ENCODE measurements at places on chromosomes 12 and 14.

DNA sequence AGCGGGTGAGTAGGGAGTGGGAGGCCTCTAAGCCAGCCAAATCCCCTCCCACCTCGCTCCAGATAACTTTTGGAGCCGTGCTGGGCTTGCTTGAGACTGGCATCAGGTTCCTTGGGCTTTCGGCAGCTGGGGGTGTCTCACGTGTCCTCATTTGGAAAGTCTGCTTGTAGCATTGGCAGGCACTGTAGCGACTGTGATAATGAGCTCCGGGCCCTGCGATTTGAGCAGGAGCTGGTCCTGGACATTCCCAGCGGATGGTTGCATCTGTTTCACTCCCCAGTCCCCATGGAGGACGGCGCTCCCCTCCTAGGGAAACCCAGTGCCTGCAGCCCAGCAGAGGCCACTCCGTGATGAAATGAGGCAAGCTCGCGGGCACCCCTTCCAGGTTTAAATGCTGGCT lies 49.4 kb downstream of the DGLUCY start:
- no peak for DNase-seq

DNA sequence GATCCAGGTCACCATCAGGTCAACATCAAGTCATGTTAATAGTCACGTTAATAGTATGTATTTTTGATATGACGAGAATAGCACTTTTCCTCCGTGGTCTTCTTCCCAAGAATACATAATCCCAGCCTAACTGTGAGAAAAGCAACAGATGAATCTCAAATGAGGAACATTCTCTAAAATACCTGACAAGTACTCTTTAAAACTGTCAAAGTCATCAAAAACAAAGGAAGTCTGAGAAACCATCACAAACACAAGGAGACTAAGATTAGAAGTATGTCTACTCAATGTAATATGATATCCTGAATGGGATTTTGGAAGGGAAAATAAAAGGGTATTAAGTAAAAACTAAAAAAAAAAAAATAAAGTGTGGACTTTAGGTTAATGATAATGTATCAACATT lies 36.8 kb upstream of the GLIPR1 start:
- DNase-seq: no peak

DNA sequence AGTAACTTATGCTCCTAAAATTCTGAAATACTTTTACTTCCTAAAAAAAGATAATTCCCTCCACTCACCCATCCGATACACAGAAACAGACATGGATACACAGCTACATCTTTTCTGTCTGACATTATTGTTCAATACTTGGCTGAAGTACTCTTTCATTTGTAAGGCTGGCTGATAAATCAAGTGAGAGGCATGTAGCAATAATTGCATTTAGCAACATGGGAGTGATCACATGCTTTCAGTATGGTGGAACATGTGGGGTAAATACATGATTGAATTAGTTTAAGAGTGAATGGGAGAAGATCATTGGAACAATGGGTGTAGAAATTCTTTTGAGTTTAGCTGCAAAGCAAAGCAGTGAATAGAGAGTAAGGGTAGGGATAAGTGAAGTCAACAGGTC lies 25.6 kb downstream of the PTPRQ start:
- no peak for DNase-seq

- DNase-seq: no peak
Observed at GRCh38 chr12:113396828-113397496, 6.7 kb downstream of the SDS start.

DNA sequence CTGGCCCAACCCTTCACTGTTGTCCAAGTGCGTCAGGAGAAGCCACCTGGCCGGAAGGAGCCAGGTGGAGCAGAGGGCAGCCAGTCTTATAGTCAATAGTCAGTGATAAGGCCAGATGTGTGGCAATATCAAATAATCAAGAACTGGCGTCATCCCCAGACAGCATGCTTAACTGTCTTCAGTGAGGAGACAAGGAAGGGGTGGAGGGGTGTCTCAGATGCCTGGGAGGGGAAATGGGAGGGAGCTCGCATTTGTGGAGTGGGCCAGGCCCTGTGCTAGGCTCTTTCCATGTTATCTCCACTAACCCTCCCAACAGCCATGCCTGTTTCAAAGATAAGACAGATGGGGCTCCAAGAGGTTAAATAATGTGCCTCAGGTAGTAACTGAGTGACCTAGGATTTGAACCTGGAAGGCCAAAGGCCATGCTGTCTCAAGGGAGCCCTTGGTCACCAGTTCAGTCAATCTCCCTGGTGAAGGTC lies 48.9 kb upstream of the FOS start:
- DNase-seq: no peak

DNA sequence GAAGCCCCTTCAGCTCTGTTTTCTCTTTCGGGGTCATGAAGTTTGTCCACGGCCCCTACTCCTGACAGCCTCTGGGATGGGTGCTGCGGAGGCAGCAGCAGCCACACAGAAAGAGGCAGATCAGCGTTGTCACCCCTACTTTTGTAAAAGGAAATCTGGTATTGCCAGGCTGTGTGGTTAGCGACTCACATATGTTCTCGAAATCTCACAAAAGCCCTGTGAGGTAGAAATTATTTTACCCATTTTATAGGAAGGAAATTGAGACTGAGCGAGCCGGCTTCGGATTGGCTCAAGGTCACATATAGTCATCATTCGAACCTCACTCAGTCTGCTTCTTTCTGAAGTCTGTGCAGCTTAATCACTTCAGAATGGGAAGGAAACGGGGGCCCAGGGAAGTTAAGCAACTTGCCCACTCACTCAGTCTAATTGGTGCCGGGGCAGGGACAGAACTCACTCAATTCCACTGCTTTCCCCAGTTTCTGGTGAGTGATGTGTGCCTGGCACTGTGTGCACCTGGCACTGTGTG lies 1.1 kb upstream of the CKAP4 start:
- no peak for DNase-seq
